GM12878 (cell line): ENCODE measurements at places on chromosomes 3 and 15. TPM values are rescaled to one million over a fixed set of nuclear protein-coding genes. Genes with fewer than 3 reads are reported as not detected.

NECTIN3 gene
- not detected in 2 replicates for polyA plus RNA-seq

CTDSPL2 gene
- 41.0 and 46.7 TPM in 2 replicates for polyA plus RNA-seq

CFAP92 gene
- polyA plus RNA-seq, result 0.50 and 0.52 TPM in 2 replicates

ISL2 gene
- polyA plus RNA-seq, result 0.08 TPM in 1 of 2 replicates, not detected in the other

DLL4 gene
- polyA plus RNA-seq, result 0.09 TPM in 1 of 2 replicates, not detected in the other

RASL12 gene
- polyA plus RNA-seq, result not detected in 2 replicates

CHDH gene
- polyA plus RNA-seq, result 1.4 and 2.3 TPM in 2 replicates

CHRFAM7A gene
- polyA plus RNA-seq, result not detected in 2 replicates

C3orf85 gene
- not detected in 2 replicates for polyA plus RNA-seq

COL7A1 gene
- polyA plus RNA-seq, result 0.29 and 0.33 TPM in 2 replicates

ATP8B4 gene
- 0.94 TPM in 2 replicates for polyA plus RNA-seq

C3orf20 gene
- polyA plus RNA-seq, result 0.24 and 0.40 TPM in 2 replicates

UBA7 gene
- polyA plus RNA-seq, result 36.0 and 36.5 TPM in 2 replicates

ZPLD1 gene
- 0.06 TPM in 1 of 2 replicates, not detected in the other for polyA plus RNA-seq

ZIC1 gene
- not detected in 2 replicates for polyA plus RNA-seq

SLC35G2 gene
- 1.1 and 1.4 TPM in 2 replicates for polyA plus RNA-seq

ABI3BP gene
- 0.11 and 0.42 TPM in 2 replicates for polyA plus RNA-seq

MOBP gene
- polyA plus RNA-seq, result not detected in 2 replicates

PATL2 gene
- 4.6 and 7.3 TPM in 2 replicates for polyA plus RNA-seq

FBXL2 gene
- 0.10 and 0.72 TPM in 2 replicates for polyA plus RNA-seq

MON1A gene
- 8.9 and 9.2 TPM in 2 replicates for polyA plus RNA-seq

TNFSF10 gene
- 2.5 and 3.5 TPM in 2 replicates for polyA plus RNA-seq

C15orf61 gene
- 8.4 and 8.7 TPM in 2 replicates for polyA plus RNA-seq

MED12L gene
- polyA plus RNA-seq, result 0.10 TPM in 1 of 2 replicates, not detected in the other

PPM1L gene
- polyA plus RNA-seq, result 0.19 TPM in 1 of 2 replicates, not detected in the other

CNTN6 gene
- polyA plus RNA-seq, result not detected in 2 replicates

COL6A5 gene
- not detected in 2 replicates for polyA plus RNA-seq

RBPMS2 gene
- 0.07 and 0.20 TPM in 2 replicates for polyA plus RNA-seq

U2SURP gene
- polyA plus RNA-seq, result 154 and 156 TPM in 2 replicates

CSPG4 gene
- 0.79 and 0.95 TPM in 2 replicates for polyA plus RNA-seq

HOMER2 gene
- polyA plus RNA-seq, result 2.2 and 2.6 TPM in 2 replicates

PARP15 gene
- polyA plus RNA-seq, result 16.3 and 21.1 TPM in 2 replicates

CCR1 gene
- 3.2 and 3.6 TPM in 2 replicates for polyA plus RNA-seq

IL17RE gene
- polyA plus RNA-seq, result not detected in 2 replicates

ZNF609 gene
- polyA plus RNA-seq, result 7.7 and 9.5 TPM in 2 replicates

SKIC8 gene
- polyA plus RNA-seq, result 183 and 189 TPM in 2 replicates

LYZL4 gene
- polyA plus RNA-seq, result not detected in 2 replicates

SLC51B gene
- polyA plus RNA-seq, result not detected in 2 replicates

FAM162A gene
- 177 and 190 TPM in 2 replicates for polyA plus RNA-seq

SH2D7 gene
- polyA plus RNA-seq, result not detected in 2 replicates

MYLK gene
- polyA plus RNA-seq, result 0.36 and 0.43 TPM in 2 replicates

IFT57 gene
- 19.9 and 23.2 TPM in 2 replicates for polyA plus RNA-seq

MESP1 gene
- 1.00 and 1.5 TPM in 2 replicates for polyA plus RNA-seq

RTP3 gene
- polyA plus RNA-seq, result not detected in 2 replicates

SLC28A1 gene
- polyA plus RNA-seq, result not detected in 2 replicates

DUOXA1 gene
- not detected in 2 replicates for polyA plus RNA-seq

LIPH gene
- polyA plus RNA-seq, result 4.2 and 5.1 TPM in 2 replicates

WWTR1 gene
- 7.9 and 8.4 TPM in 2 replicates for polyA plus RNA-seq

HCLS1 gene
- 283 and 303 TPM in 2 replicates for polyA plus RNA-seq

UACA gene
- 2.9 and 3.3 TPM in 2 replicates for polyA plus RNA-seq

FOXB1 gene
- polyA plus RNA-seq, result not detected in 2 replicates

CRTAP gene
- 22.6 and 23.1 TPM in 2 replicates for polyA plus RNA-seq

NR1I2 gene
- 0.28 and 0.47 TPM in 2 replicates for polyA plus RNA-seq

C2CD4A gene
- polyA plus RNA-seq, result not detected in 2 replicates
